ENCODE measurements at places on chromosomes 11 and 22. TPM values are rescaled to one million over a fixed set of nuclear protein-coding genes. Genes with fewer than 3 reads are reported as not detected.

RBMXL2 gene
- not detected for total RNA-seq

GVQW3 gene
- total RNA-seq: 1.4 TPM

NUDT22 gene
- 33.5 TPM for total RNA-seq

TP53I11 gene
- total RNA-seq: 46.6 TPM

SUSD2 gene
- total RNA-seq: 59.0 TPM

SCUBE1 gene
- total RNA-seq: 0.20 TPM

FAM227A gene
- total RNA-seq: 1.1 TPM

H19 gene
- total RNA-seq: 8.8 TPM

LSP1 gene
- 1.8 TPM for total RNA-seq

MAPK8IP2 gene
- total RNA-seq: 4.3 TPM

C11orf97 gene
- total RNA-seq: not detected

NRXN2 gene
- 0.40 TPM for total RNA-seq

VWCE gene
- total RNA-seq: 0.77 TPM

SESN3 gene
- total RNA-seq: 0.11 TPM

SPON1 gene
- total RNA-seq: not detected

MLC1 gene
- not detected for total RNA-seq

DKK3 gene
- total RNA-seq: 14.5 TPM

TYR gene
- not detected for total RNA-seq

APOL5 gene
- total RNA-seq: not detected

IGLL1 gene
- total RNA-seq: not detected

MMP12 gene
- total RNA-seq: 0.07 TPM

IGF2 gene
- total RNA-seq: 2.3 TPM

C22orf23 gene
- total RNA-seq: not detected

GNB1L gene
- total RNA-seq: 14.5 TPM

GLYATL1 gene
- not detected for total RNA-seq

DNAJB7 gene
- not detected for total RNA-seq

RGL4 gene
- total RNA-seq: not detected

PRG3 gene
- not detected for total RNA-seq

KDM4E gene
- not detected for total RNA-seq

PTPRJ gene
- total RNA-seq: 53.9 TPM

TTC28 gene
- total RNA-seq: 4.2 TPM

BTG4 gene
- 0.09 TPM for total RNA-seq

LINC01488 gene
- not detected for total RNA-seq

MSANTD4 gene
- total RNA-seq: 9.6 TPM

LRRC4C gene
- not detected for total RNA-seq

BCO2 gene
- total RNA-seq: 0.93 TPM

HEPN1 gene
- total RNA-seq: not detected

MRGPRE gene
- 0.10 TPM for total RNA-seq

LDHA gene
- total RNA-seq: 2,683 TPM
